Suprapubic skin (tissue), 4 donors: ENCODE measurements at places on chromosomes 4 and X.

- no peaks in the 10 kb centered on the region for H3K27me3 ChIP-seq
- no peaks in the 10 kb centered on the region for H3K4me1 ChIP-seq
- H3K4me3 ChIP-seq, result no peak overlapping the region
- H3K27ac ChIP-seq, result no peak overlapping the region
- no peak for DNase-seq
Measured at GRCh38 chr4:121199742-121200561, 35.8 kb upstream of the TNIP3 start.

GRCh38 chrX:14352511-14352910, 176.8 kb upstream of the GLRA2 start:
- H3K27ac ChIP-seq, result no peak overlapping the region
- no peak overlapping the region for H3K4me3 ChIP-seq
- H3K27me3 ChIP-seq, result no peaks in the 10 kb centered on the region
- H3K4me1 ChIP-seq, result no peaks in the 10 kb centered on the region

DNA sequence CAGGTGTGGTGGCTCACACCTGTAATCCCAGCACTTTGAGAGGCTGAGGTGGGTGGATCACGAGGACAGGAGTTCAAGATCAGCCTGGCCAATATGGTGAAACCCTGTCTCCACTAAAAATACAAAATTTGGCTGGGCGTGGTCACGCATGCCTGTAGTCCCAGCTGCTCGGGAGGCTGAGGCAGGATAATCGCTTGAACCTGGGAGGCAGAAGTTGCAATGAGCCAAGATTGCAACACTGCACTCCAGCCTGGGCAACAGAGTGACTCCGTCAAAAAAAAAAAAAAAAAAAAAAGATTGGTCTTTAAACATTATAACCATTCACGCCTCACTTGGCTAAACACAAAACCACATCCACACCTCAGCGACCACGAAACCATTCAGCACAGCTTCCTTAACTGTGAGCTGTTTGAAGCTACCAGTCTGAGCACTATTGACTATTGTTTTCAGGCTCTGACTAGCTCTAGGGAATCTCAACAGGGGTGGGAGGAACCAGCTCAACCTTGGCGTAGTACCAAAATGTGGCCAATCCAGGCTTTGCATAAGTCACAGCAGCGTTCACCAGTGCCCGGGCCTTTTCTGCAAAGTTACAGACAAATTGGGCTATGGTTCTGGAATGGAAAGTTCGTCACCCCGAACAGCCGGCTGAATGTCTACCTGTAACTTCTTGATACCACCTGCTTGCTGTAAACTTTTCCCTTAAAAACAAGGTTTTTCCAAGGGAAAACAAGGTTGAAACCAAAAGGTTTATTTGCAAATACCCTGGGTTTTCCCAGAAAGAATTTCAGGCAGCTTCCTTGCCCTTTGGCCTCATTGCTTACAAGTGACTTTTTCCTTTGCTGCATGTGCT, 73.6 kb upstream of the DHX15 start:
- H3K36me3 ChIP-seq, result no peaks in the 10 kb centered on the region
- no peak overlapping the region for H3K4me3 ChIP-seq
- no peak for DNase-seq
- H3K27me3 ChIP-seq, result no peaks in the 10 kb centered on the region

- H3K27ac ChIP-seq, result no peak overlapping the region
- no peaks in the 10 kb centered on the region for H3K36me3 ChIP-seq
- H3K27me3 ChIP-seq, result no peaks in the 10 kb centered on the region
Measured at GRCh38 chr4:83237591-83237990, 47.0 kb downstream of the COQ2 start.

DNA sequence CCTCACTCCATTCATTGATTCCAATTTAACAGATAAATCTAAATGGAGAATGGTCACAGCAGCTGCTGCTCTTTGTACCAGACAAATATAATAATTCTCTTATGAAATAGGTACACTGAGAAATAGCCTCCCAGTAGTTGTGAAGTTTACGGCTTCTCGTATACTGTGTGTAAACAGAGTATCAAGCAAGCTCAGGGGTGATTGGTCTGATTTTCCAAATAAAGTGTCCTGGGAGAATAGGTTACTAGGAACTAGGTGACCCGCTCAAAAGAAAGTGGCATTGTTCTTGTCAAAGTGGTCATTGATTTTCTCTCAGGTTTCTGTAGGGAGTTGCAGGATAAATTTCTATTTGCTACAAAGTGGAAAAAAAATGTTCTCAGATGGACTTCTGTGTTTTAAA, 838.2 kb downstream of the RAPGEF2 start:
- H3K4me1 ChIP-seq, result no peaks in the 10 kb centered on the region
- H3K4me3 ChIP-seq, result no peak overlapping the region
- no peaks in the 10 kb centered on the region for H3K27me3 ChIP-seq
- no peak for DNase-seq
- no peaks in the 10 kb centered on the region for H3K36me3 ChIP-seq

DNA sequence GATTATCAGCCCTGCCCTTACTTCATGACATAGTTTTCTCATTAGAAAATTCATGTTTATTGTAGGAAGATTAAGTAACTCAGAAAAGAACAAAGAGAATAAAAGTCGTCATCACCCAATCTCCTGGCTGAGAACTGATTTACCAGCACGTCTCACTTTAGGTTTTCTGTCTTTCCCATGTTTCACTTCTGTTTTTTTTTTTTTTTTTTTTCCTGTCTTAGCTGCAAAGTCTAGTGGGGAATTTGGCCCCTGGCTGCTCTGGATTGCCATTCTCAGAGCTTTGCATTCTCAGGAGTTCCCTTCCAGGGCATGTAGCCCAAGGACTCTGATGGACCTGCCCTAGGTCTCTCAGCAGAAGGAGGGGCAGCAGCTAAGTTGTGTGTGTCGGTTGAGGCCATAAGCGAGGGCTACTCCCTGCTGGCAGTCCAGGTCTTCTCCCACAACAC, 57.8 kb downstream of the TMEM131L start:
- peaks cover 18% of the 10 kb centered on the region for H3K4me1 ChIP-seq
- no peak for DNase-seq
- no peaks in the 10 kb centered on the region for H3K27me3 ChIP-seq
- H3K4me3 ChIP-seq, result no peak overlapping the region
- H3K36me3 ChIP-seq, result no peaks in the 10 kb centered on the region
- no peak overlapping the region for H3K27ac ChIP-seq

DNA sequence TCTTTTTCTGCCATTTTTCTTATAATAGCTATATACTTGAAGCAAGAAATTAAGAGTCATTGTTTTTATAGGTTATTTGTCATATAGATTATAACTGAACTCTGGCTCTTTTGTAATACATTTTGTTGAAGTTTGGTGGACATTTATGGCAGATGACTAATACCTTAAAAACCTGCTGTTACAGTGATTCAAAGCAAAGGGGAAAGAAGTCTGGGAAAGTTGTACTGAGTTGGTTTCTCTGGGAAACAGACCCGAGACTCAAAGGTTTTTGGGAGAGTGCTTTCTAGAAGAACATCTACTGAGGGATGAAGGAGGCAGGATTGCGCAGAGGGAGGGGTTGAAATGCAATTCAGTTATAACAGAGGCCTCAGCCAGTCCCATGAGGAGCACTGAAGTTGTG, 35.9 kb downstream of the NAP1L5 start:
- peaks cover 28% of the 10 kb centered on the region for H3K36me3 ChIP-seq
- H3K27ac ChIP-seq, result no peak overlapping the region
- DNase-seq, result no peak
- H3K27me3 ChIP-seq, result no peaks in the 10 kb centered on the region
- no peak overlapping the region for H3K4me3 ChIP-seq

- no peak for DNase-seq
- no peaks in the 10 kb centered on the region for H3K4me1 ChIP-seq
- no peaks in the 10 kb centered on the region for H3K36me3 ChIP-seq
- no peak overlapping the region for H3K27ac ChIP-seq
- H3K27me3 ChIP-seq, result no peaks in the 10 kb centered on the region
- no peak overlapping the region for H3K4me3 ChIP-seq
Measured at GRCh38 chrX:50036426-50036825, 114.0 kb downstream of the CLCN5 start.

- no peaks in the 10 kb centered on the region for H3K36me3 ChIP-seq
- peaks cover 4% of the 10 kb centered on the region for H3K4me1 ChIP-seq
- no peaks in the 10 kb centered on the region for H3K27me3 ChIP-seq
- no peak overlapping the region for H3K27ac ChIP-seq
Measured at GRCh38 chrX:23785580-23785979, 2.6 kb downstream of the SAT1 start.

DNA sequence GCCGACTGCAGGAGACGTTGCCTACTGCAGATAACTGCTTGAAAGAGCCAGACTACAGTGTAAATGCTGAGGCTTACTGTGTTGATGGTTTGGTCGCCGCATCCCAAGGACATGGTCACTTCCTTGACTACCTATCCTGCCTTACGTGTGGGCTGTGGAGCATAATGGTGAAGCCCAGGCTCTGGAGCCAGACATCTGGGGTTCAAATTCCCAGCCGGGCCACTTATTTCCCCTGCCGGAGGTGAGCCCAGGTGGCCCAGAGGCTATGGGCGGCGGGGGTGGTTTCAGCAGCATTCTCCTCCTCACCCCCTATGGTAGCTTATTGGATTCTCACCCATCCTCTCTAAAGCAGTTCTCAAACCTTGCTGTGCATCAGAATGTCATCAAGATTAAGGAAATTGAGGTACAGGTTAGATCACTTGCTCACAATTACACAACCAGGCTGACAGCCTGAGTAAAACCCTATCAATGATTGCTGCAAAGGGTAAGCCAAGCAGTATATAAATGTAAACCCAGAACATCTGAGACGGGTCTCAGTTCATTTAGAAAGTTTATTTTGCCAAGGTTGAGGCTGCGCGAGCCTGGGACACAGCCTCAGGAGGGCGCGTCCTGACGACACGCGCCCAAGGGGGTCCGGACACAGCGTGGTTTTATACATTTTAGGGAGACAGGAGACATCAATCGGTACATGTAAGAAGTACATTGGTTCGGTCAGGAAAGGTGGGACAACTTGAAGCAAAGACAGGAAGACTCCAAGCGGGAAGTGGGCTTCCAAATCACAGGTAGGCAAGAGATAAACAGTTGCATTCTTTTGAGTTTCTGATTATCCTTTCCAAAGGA, 48.5 kb downstream of the EVC start:
- H3K27me3 ChIP-seq, result no peaks in the 10 kb centered on the region
- H3K36me3 ChIP-seq, result peaks cover 29% of the 10 kb centered on the region
- DNase-seq, result no peak
- H3K4me1 ChIP-seq, result peaks cover 9% of the 10 kb centered on the region

DNA sequence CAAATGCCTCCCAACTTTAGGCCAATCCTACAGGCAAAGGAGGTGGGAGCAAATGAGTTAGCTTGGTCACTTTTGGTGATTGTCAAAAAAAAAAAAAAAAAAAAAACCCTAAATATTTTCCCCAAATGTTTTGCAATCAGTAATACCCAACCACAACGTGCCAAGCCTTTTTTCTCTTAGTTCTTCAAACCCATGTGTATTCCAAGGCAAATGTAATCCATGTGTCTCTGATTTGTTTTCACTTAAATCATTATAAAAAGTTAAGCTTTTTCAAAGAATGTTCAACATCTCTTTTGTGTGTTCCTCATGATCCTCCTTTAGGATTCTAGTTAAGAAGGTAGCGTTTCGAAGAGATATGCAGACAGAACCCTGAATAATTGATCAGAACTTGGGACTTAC, 328.4 kb downstream of the PAPSS1 start:
- no peaks in the 10 kb centered on the region for H3K27me3 ChIP-seq
- peaks cover 6% of the 10 kb centered on the region for H3K4me1 ChIP-seq
- DNase-seq, result no peak
- no peak overlapping the region for H3K27ac ChIP-seq

- no peaks in the 10 kb centered on the region for H3K27me3 ChIP-seq
- no peak overlapping the region for H3K4me3 ChIP-seq
- no peak for DNase-seq
- peak overlapping the region; percentile 69 for H3K27ac ChIP-seq
- no peaks in the 10 kb centered on the region for H3K36me3 ChIP-seq
Measured at GRCh38 chrX:12950851-12951594, 23.9 kb upstream of the TMSB4X start.

DNA sequence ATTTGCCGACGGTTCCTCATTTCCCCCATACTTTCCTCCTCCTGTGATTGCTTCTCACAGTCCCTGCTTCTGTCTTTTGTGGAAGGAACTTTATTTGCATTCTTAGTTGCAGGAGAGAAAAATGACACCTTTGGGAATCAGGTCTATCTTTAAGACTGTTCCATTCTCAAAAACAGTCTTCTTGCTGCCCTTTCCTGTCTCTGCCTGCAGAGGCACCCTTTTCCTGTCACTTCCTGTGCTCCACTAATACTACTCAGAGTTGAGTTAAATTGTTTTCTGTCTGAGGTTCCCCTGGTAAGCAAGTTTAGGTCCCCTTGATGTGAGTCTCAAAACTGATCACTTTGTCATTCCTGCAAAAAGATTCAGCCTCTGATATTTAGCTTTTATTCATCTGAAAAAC, 208.8 kb upstream of the CLNK start:
- H3K27me3 ChIP-seq, result no peaks in the 10 kb centered on the region
- no peaks in the 10 kb centered on the region for H3K36me3 ChIP-seq
- DNase-seq, result no peak
- H3K4me3 ChIP-seq, result no peak overlapping the region

DNA sequence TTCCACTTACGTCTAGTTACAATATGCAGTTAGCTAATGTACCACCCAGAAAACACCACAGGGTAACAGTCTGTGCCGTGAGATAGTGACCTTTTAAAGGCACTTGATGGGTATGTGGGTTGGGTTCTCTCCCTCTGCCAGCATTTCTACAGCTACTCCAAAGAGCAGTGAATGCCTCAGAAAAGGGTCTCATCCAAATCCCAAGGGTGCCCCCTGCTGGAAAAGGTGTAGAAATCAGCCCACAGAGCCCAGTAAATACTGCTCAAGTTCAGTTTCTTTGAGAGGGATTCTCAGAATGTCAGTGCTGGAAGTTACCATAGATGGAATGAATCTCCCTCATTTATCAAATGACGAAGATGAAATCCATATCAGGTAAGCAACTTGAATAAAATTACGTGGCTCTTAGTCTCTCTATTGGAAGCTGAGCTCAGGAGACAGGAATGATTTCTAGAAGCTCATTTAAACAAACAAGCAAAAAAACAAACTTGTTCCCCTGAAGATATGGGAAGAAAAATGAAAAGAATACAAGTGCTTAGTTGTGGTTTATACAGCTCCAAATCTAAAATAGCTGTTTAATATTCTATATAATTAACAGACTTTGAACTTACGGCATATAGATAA, 9.5 kb downstream of the RNF175 start:
- peaks cover 24% of the 10 kb centered on the region for H3K4me1 ChIP-seq
- no peak overlapping the region for H3K27ac ChIP-seq
- no peak for DNase-seq
- no peak overlapping the region for H3K4me3 ChIP-seq
- H3K36me3 ChIP-seq, result no peaks in the 10 kb centered on the region
- no peaks in the 10 kb centered on the region for H3K27me3 ChIP-seq

- no peaks in the 10 kb centered on the region for H3K4me1 ChIP-seq
- H3K4me3 ChIP-seq, result no peak overlapping the region
- no peaks in the 10 kb centered on the region for H3K36me3 ChIP-seq
- no peaks in the 10 kb centered on the region for H3K27me3 ChIP-seq
- H3K27ac ChIP-seq, result no peak overlapping the region
- no peak for DNase-seq
Measured at GRCh38 chr4:94165256-94165655, 42.4 kb upstream of the SMARCAD1 start.
